ENCODE measurements at places on chromosomes 13 and 19. TPM values are rescaled to one million over a fixed set of nuclear protein-coding genes. Genes with fewer than 3 reads are reported as not detected.

ADPRHL1 gene
- total RNA-seq, result 10.8 TPM

PODNL1 gene
- total RNA-seq, result 2.1 TPM

IZUMO2 gene
- total RNA-seq, result not detected

CYP4F2 gene
- total RNA-seq, result not detected

CFD gene
- 0.38 TPM for total RNA-seq

KLF5 gene
- 9.7 TPM for total RNA-seq

LGALS13 gene
- total RNA-seq, result not detected

RCBTB1 gene
- total RNA-seq, result 24.9 TPM

CGB1 gene
- total RNA-seq, result not detected

CCL25 gene
- total RNA-seq, result not detected

C19orf38 gene
- not detected for total RNA-seq

MEIOSIN gene
- not detected for total RNA-seq

PSG7 gene
- total RNA-seq, result not detected

TTC9B gene
- total RNA-seq, result not detected

GAPDHS gene
- not detected for total RNA-seq

C13orf46 gene
- total RNA-seq, result 0.13 TPM

GRCh38 chr13:47298506-47298905, 401.7 kb upstream of the HTR2A start:
- DNase-seq, result peak; percentile 38

DNA sequence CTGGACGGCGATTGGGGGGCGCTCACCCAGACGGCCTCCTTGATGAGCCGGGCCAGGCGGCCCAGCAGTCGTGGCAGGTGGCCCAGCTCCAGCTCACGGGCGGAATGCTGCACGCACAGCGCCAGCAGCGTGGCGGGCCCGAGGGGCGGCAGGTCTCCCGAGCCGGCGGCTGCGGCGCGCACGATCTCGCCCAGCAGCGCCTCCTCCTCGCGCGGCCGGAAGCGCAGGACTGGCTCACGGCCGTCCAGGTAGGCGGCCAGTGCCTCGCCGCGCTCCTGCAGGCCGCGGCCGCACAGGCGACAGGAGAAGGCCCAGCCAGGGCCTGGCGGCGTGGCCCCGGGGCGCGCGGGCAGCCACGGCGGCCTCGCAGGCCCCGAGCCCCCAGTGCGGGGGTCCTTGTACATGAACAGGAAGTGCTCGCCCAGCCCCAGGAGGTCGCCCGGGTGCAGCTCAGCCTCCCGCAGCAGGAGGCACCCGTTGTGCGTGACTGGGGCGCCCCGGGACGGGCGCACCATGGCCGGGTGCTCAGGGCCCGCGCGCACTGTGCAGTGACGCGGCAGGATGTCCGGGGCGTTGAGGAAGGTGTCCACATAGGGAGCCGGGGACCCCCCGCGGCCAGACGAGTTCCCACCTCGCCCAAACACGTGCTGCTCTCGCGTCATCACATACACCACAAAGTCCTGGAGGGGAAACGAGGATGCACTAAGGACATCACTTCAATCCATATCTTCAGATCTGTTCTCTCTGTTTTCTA, 9.6 kb upstream of the MAMSTR start:
- no peak for DNase-seq

DNA sequence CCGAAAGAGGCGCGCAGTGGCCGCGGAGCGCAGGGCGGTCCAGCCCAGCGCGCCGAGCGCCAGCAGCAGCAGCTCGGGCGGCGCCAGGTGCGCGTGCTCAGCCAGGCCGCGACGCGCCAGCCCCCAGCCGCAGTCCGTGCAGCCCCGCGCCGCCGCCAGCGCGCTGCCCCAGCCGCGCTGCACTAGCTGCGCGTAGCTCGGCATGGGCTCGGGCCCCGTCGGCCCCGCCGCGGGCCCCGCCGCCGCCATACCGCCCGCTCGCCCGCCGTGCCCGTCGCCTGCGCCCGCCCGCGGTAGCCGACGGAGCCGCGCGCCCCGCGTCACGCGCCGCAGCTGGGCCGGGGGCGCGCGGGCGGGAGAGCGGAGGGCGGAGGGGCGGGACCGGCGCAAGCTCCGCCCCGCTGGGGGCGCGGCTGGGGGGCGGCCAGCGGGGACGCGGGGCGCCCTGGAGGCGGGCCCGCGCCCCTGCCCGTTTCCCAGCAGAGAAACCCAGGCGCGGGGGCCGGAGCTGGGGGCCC, at the start of gene CERS1:
Gene CERS1 (minus strand): TSS at position 335 of the 518 bp plus-strand sequence. CDS start 86 bp downstream, at position 249.
- no peak for DNase-seq

GRCh38 chr13:35770756-35771297, 294.3 kb upstream of the MAB21L1 start:
- no peak for DNase-seq

DNA sequence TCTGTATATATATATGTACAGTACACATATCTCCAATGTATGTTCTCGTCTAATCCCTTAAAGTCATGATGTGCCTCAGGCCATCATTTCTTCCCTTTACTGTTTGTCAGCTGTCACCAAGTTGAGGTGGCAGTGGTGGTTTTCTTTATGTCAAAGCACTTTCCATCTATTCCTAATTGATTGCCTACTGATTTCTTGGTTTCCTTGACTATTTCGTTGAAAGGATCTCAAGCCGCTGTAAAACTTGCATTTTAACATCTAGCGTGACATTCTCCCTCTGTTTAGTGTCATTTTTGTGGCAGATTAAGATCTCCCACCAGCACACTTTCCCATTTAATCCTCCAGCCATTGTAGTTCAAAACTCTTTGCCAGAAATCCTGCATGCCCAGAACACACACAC, 25.0 kb upstream of the SPART start:
- no peak for DNase-seq

DNA sequence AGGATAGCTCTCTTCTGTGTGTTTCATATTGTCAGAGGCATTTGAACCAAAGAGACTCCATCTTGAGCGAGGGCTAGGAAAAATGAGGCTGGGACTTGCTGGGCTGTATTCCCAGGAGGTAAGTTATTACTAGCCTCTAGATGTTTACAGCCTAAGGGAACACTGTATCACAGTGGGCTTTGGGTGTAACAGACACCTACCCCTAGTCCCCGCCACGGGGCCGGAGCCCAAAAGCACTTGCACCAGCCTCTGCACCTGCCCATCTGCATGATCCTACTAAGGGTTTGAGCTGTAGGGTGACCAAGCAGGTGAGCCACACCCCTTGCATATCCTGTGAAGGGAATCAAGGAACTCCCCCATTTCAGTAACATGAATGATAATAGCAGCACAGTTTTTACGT, 1972.2 kb downstream of the OLFM4 start:
- no peak for DNase-seq

DNA sequence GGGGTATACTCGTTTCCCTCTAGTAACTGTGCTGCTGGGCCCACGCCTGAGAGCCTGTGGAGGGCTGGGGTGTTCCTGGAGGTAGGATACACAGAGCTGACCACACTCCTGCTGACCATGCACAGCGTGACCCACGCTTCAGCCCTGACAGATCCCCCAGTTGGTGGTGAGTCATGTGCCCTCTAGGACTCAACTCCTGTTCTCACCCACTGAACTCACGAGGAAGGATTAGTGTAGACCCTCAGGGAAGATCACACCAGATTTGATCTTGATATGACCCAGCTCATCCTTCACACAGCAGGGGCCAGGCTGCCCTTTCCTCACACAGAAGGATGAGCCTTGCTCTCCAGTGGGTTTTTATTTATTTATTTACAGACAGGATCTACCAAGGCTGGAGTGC, 13.3 kb upstream of the ACP7 start:
- DNase-seq, result peak; percentile 50

DNA sequence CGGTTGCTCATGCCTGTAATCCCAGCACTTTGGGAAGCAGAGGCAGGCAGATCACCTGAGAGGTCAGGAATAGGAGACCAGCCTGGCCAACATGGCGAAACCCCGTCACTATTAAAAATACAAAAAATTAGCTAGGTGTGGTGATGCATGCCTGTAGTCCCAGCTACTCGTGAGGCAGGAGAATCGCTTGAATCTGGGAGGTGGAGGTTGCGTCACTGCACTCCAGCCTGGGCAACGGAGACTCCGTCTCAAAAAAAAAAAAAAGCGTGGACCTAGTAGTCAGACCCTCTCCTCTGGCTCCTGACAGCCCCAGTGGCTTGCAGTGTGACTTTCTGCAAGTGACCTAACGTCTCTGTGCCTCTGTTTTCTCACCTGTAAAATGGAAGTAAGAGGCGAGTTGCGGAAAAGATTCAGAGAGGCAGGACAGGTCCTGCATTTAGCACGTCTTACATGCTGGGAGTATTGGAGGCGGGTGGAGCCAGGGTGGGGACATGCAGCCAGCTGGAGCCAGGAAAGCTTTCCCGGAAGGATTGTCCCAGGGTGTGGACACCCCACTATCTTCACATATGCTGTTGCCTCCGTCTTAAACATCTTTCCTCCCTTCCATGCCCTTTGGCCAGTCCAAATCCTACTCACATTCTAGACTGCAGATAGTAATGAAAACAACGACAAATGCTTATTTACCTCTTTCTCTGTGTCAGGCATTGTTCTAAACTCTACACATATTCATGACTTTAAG, 2.9 kb downstream of the TUBB4A start:
- DNase-seq, result no peak

- no peak for DNase-seq
Observed at GRCh38 chr13:36806102-36806501, 12.9 kb upstream of the RFXAP start.

DNA sequence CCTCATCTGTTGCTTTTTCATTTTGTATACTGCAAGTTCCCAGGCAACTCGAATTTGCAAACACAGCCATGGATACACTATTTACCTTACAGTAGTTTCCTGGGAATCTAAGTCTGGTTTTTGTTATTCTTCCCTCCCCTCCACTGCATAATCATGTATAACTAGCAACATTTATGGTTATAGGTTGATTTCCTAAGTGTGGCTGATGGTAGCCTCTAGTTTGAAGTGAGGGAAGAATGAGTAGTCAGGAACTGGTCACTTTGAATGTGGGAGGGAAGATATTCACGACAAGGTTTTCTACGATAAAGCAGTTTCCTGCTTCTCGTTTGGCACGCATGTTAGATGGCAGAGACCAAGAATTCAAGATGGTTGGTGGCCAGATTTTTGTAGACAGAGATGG, at the start of gene KCNRG:
Gene KCNRG (plus strand): TSS at position 187 of the 400 bp plus-strand sequence. CDS start 50 bp downstream, at position 237.
- DNase-seq, result no peak

GRCh38 chr13:55652657-55653056, 1488.1 kb upstream of the PRR20A start:
- no peak for DNase-seq

GRCh38 chr19:42442833-42443232, at the start of gene CXCL17:
Gene CXCL17 (minus strand): TSS chr19:42442946. CDS start chr19:42442832, 114 bp downstream.
- DNase-seq, result no peak

GRCh38 chr13:56861476-56861875, 279.2 kb upstream of the PRR20A start:
- no peak for DNase-seq

DNA sequence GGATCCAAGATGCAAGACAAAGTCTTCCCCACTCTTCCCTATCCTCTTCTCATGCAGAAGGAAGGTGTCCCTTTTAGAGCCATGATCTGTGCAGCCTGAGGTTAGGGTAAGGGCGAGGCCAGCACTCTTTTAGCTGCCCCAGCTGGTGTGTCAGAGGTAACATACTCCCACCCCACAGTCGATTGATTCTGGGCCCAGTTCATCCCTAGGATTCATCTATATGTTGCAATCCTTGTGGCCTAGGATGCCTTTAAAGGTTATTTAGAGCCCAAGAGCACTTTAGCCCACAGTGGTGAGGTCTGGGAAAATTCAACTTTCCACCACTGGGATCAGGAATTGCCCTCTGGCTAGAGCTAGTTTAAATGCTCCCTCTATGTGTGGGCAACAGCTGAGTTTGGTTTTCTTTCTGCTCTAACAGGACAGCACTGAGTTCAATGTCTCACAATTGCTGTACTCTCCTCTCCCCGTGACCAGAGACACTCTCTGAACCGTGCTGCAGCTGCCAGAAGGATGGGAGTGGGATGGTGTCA, 201.3 kb upstream of the SERP2 start:
- DNase-seq, result no peak

GRCh38 chr13:29551214-29551613, 44.3 kb downstream of the SLC7A1 start:
- DNase-seq, result no peak

DNA sequence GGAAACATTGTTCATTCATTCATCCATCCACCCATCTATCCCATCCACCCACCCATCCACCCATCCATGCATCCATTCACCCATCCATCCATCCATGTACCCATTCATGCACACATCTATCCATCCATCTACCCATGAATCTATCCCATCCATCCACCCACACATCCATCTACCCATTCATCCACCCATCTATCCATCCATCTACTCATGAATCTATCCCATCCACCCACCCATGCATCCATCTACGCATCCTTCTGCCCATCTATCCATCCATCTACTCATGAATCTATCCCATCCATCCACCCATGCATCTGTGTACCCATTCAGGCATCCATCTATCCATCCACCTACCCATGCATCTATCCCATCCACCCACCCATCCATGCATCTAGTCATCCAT, 51.6 kb upstream of the URI1 start:
- DNase-seq, result no peak

- DNase-seq, result peak; percentile 45
Observed at GRCh38 chr13:32969516-32969941, 46.7 kb upstream of the KL start.

DNA sequence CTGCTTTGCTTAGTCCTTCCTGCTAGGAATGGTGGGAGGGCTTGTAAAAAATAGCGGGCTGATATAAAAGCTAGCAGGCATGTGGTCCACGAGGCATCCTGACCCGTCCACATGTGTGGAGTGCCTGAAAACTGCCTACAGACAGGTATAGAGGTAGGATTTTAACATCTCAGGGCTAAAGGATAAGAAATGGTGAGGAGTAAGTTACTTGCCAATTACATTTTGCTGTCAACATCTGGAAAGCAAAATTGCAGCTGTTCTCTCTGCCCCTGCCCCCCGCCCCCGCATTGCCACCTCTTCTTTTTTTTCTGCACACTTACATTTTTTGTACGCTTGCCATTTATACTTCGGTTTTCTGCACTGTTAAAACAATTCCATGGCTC, 21.0 kb downstream of the NFIX start:
- no peak for DNase-seq

DNA sequence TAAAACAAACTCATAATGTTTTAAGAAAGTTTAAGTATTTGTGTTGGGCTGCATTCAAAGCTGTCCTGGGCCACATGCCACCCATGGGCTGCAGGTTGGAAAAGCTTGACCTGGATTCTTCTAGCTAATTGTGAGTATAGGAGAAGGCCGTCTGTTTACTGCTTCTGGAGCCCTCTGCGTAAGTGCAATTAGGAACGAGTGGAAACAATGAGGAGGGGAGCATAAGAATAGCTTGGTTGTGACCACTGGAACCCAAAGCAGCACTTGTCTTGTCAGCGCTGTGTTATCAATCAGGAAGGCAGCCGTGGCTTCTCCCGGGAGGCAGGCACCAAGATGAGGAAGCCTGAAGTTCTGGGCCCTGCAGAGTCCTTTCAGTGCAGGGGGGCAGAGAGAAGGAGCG, 110.4 kb upstream of the MBNL2 start:
- no peak for DNase-seq

DNA sequence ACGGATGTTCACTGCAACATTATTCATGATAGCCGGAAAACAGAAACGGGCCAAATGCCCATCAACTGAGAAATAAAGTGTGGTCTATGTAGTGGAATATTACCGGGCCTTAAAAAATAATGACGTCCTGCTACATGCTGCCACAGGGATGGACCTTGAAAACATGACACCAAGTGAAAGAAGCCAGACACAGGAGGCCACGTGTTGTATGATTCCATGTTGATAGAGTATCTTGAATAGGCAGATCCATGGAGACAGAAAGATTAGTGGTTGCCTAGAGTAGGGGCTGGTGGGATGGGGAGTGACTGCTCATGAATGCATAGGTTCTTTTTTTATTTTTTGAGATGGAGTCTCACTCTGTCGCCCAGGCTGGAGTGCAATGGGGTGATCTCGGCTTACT, 3.7 kb downstream of the AP2A1 start:
- no peak for DNase-seq

GRCh38 chr13:107211073-107211472, 643.1 kb upstream of the ARGLU1 start:
- DNase-seq, result peak; percentile 61

Measured in LHCN-M2 (cell line).